ENCODE measurements at places on chromosomes 2 and 18.

DNA sequence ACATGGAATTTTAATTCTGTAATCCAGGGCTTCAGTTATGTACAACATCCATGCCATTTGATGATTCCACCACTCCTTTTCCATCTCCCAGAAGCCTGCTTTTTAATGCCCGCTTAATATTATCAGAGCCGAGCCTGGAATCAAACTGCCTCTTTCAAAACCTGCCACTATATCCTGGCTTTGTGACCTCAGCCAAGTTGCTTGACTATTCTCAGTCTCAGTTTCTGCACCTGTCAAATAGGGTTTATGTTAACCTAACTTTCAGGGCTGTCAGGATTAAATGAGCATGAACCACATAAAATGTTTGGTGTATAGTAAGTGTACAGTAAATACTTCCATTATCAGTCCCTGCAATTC lies 108.7 kb downstream of the XRCC5 start:
- no peak for DNase-seq

DNA sequence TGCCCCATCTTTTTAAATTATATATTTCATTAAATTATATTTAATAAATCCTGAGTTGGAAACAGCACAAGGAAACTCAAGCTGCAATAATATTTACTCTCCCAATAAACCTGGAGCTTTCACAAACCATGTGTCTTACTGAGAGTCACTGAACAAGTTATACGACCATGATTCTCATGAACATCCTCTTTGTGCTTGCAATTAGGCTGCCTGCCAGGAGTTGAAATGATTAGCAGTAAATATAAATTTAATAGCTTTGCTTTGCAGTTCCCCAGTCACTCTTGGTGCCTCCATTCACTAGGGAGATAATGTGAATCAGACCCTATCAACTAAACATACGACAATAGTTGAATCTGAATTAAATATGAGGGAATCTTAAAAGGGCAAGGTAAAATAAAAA lies 905.1 kb downstream of the NRXN1 start:
- no peak for DNase-seq

GRCh38 chr2:64295326-64296139 lies 151.3 kb upstream of the PELI1 start:
- DNase-seq: no peak

DNA sequence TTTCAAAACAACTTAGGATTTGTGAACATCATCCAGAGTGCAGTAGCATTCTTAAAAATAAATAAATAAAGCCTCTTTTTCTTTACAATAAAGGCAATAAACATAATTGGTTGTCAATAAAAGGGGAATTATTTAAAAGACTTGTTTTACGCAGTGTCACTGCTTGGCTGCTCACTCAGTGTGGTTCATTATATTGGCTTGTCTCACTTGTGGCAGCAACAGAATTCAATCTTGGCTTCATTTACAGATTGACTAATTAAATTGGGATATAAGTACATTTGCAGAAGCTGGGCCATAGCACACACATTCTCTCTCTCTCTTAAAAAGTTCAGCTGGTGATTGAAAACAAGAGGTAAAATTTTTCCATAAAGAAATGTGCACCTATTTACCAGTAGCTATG lies 1027.6 kb downstream of the LRP1B start:
- no peak for DNase-seq
